ENCODE measurements at places on chromosomes 1 and 21.

- DNase-seq = no peak
Measured at GRCh38 chr1:199684686-199685273, 342.7 kb upstream of the NR5A2 start.

GRCh38 chr1:30331415-30332065, 391.8 kb downstream of the MATN1 start:
- no peak for DNase-seq

- no peak for DNase-seq
Measured at GRCh38 chr1:202233171-202233570, 39.6 kb downstream of the LGR6 start.

GRCh38 chr1:70486676-70487458, 75.8 kb downstream of the CTH start:
- no peak for DNase-seq

DNA sequence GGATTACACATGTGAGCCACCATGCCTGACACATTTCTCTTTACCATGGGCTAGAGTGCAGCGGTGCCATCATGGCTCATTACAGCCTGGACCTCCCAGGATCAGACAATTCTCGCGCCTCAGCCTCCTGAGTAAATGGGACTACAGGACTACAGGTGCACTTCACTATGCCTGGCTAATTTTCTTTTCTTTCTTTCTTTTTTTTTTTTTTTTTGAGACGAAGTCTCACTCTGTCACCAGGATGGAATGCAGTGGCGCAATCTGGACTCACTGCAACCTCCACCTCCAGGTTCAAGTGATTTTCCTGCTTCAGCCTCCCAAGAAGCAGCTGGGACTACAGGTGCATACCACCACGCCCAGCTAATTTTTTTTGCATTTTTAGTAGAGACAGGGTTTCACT, 14.8 kb upstream of the KIF1B start:
- no peak for DNase-seq

DNA sequence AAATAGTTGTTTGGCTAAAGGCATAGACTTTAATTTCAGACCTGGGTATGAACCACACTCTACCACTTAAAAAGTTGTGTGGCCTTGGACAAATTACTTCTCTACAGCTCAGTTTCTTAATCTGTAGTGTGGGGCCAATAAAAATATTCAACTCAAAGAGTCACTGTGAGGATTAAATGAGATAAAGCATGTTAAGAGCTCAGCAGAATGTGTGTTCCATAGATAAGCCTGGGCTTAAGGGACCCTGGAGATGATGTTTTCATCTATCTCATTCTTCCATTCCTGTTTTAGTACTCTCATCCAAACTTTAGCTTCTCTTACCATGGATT, 17.7 kb downstream of the S100A10 start:
- DNase-seq = no peak

GRCh38 chr1:34328281-34328799, 151.6 kb downstream of the C1orf94 start:
- no peak for DNase-seq

- no peak for DNase-seq
Measured at GRCh38 chr1:247301176-247301540, 30.5 kb downstream of the ZNF496 start.

GRCh38 chr1:35408925-35409324, 140.4 kb downstream of the ZMYM4 start:
- no peak for DNase-seq

GRCh38 chr1:182147136-182147820, 85.8 kb upstream of the ZNF648 start:
- DNase-seq = no peak

- DNase-seq = no peak
Measured at GRCh38 chr1:28965271-28965870, 51.0 kb downstream of the EPB41 start.

DNA sequence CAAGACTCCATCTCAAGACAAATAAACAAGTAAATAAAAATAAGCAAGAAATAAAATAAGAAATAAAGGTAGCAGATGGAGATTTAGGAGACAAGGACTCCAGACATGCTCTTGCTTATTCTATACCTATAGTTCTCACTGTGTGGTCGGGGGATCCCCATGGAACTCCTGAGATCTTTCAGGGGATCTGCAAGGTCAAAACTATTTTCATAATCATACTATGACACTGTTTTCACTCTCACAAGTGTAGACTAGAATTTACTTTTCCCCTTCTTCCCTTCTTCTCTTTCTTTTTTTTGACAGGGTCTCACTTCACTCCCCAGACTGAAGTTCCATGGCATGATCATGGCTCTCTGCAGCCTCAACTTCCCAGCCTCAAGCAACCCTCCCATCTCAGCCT, 29.8 kb upstream of the NLRP3 start:
- DNase-seq = no peak

DNA sequence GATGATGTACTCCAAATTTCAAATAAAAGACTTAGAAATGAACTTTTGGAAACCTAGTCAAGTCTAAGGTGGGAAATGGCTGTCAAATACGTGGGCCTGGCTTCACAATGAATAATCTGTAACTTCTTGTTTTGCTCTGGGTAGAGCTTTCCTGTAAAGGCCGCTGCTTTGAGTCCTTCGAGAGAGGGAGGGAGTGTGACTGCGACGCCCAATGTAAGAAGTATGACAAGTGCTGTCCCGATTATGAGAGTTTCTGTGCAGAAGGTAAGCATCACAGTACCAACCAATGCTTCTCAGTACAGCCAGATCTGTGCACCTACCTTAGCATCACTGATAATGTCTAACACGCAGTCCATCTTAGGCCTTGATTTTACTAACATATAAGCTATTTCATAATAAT, 73.6 kb downstream of the TPR start:
- DNase-seq = no peak

GRCh38 chr1:184433956-184434502, 47.2 kb downstream of the C1orf21 start:
- DNase-seq = no peak

GRCh38 chr1:194829492-194829891, 1643.1 kb upstream of the B3GALT2 start:
- DNase-seq = no peak

GRCh38 chr21:43925096-43925481, 60.1 kb downstream of the AGPAT3 start:
- DNase-seq = no peak

DNA sequence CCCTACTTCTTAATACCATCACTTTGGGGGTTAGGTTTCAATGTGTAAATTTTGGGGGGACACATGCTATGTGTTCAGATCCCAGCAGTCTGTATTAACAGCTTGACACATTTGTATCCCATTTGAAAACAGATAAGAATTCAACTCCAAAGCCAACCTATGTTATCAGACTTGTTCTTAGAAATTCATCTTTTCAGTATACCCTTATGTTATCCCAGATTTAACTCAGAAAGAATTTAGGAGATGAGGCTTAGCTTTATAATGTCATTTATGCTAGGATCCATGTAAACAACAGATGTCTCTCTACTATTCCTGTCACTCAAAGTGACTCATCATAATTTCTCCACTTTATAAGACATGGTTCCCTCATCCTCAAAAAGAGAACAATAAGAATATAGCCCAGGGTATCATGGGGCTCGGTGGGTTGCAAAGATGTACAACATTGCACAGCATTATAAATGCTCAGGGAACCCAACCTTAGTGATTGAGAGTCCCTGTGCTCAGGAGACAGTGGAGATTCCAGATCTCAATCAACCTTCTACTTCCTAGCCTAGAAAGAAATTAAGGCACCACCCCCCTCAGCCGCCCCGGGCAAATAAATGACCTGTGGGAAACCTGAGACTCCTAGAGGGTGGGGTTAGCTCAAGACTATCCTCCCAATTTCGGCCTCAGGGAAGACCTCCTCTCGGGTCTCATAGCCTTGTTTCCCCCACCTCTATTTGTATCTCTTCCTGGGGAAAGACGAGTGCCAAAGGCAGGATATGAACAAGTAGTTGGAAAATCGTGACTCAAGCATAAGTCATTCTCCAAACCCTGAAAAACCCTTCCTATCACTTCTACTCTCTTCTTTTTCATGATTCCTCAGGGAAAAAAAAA, 265.1 kb upstream of the CAMK1G start:
- no peak for DNase-seq

DNA sequence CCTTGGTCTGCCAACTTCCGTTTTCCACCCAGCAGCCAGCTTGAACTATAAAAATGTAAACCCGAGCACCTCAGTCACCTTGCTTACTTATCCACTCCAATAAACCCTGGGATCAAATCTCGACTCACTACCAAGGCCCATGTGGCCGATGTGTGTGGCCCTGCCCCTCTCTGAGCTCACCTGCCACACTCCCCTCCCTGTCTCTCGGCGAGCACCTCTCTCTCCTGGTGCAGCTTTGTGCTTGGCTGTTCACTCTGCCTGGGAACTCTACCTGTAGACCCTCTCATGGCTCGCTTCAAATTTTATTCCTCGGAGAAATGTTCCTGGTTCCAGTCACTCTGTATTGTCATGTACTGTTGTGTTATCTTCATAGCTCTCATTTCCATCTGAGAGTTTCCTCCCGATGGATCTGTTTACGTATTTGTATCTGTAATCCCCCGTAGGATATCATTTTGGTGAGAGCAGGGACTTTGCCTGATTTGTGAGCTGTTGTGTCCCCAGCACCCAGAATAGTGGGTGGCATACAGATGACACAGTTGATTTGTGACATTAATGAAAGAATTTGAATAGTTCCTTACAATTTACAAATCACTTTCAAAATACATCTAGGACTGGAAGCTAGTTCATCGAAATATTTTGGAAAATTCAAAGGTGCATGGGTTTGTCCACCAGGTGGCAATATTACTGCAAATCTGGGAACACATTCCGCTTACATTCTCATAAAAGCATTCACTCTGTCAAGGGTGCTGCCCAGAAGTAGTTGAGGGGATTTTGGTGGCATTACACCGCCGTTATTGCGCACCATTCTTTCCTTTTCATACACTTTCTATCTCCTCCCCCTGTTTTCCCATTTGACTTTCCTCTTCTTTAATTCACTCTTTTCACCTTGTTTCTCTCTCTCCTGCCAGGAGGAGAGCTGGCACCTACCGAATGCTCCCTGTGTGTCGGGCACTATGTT, 95.3 kb downstream of the ABCA4 start:
- no peak for DNase-seq

DNA sequence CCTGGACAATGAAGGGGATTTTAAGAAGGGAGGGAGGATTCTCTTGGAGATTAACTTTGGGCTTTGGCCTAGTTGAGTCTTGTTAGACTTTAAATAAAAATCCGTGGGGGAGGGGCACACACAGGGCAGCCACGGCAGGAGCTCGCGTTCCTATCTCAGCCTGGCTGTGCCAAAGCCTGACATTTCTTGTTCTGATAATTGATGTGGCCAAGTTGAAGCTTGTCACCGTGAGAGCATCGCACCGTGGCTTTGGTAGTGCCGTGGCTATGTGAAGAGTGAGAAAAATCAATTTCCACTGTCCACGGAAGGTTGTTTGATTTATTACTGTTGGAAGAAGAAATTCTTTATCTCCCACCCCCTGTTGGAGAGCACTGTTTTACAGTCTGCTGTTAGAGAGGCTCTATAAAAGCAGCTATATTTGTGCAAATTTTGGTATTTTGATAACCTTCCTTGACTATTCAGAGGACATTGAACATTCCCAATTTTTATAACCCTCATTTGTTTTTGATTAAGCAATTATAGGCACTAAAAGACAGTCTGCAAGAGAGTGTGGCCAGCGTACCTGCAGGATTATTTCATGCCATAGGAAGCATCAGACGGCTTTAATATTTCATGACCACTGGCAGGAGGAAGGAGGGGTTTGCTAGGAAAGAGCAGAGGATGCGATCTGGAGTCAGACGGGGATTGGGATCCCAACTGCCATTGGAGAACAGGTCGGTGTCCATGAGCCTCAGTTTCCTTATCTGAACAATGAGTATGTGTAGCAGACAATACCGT, 160.7 kb downstream of the KAZN start:
- no peak for DNase-seq

DNA sequence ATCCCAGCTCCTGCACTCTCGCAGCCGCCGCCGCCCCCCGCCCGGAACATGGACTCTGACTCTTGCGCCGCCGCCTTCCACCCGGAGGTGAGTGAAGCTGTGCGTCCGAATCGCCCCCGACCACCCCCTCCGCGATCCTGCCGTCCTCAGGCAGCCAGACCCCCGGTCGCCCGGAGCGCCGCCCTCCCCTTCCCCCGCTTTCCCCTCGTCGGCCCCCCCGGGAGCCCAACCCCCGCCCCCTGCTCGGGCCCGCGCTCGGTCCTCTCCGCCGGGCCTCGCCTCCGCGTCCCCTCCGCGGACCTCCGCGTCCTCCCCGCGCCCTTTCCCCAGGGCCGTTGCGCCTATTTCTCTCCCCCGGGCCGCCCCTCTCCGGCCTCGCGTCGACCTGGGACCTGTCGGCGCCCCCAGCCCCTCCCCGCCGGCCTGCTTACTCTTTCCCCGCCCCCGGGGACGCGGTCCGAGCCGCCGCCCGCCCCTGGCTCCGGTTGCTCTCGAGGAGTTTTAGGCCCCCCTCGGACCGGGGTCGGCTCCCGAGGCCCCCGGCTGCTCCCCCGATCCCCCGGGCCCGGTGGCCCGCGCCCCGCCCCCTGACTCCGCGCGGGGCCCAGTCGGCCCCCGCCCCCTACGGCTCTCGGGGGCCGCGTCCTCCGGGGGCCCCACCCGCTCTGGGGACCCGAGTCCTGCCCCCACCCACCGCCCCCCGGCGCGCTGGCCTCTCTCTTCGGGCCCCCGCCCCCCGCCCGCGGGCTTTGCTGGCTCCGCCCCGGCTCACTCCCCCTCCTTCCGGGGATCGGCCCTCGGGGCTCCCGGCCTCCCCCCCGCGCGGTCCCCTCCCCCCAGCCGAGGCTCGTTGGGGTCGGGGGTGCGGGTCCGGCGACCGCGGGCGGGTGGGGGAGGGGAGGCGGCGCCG, 743 bp downstream of the PHF13 start:
- no peak for DNase-seq

- no peak for DNase-seq
Measured at GRCh38 chr1:86052948-86053698, 103.4 kb downstream of the COL24A1 start.

DNA sequence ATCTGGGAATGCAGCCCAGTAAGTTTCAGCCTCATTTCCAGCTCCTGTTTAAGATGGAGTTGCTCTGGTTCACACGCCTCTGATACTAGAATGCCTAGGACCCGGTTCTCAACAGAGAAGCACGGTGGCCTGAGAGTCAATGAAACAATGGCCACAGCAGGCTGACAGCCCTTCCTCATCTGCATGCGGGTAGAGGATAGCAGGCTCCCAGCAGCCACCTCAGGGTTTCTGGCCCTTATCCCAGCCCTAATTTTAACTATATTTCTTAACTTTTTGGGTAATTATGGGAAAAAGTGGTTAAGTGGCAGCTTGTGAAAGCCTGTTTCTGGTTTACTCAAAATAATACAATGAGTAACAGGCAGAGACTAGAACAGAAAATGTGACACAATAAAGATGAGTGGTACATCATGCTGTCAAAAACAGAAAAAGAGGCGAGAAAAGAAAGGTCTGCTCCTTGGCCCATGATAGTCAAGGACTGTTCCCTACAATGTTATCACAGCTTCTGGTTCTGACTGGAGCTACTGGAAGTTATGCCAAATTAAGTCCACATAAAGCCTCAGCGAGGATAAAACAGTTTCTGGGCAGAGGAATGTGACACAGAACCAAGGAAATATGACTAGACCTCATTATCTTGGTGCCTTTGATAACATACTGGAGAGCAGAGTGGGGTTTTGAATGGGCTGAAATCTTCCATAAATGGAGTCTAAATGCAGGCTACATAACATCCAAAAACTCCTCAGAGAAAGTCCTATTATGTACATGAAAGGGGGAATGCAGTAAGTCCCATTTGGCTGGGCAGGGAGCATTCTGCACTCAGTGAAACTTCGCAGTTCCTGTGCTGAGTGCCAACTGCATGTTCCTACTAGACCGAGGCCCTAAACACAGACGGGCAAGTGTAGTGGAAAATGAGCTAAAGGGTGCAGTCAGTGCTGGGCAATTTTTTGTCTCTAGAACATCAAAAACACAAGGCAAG, 92.1 kb downstream of the NIBAN1 start:
- no peak for DNase-seq

GRCh38 chr21:42421018-42421793, 17.5 kb downstream of the UBASH3A start:
- DNase-seq = no peak
